SK-MEL-5 (cell line): ENCODE measurements at places on chromosomes 11 and 22. TPM values are rescaled to one million over a fixed set of nuclear protein-coding genes. Genes with fewer than 3 reads are reported as not detected.

Gene C22orf42
- total RNA-seq, result not detected in 2 replicates

Gene MYOD1
- not detected in 2 replicates for total RNA-seq

GRCh38 chr11:110147962-110148709 is 54.9 kb downstream of the ZC3H12C start:
- no peak for DNase-seq

- peak; percentile 75 for DNase-seq
Measured at GRCh38 chr11:20397281-20397680, 9.8 kb downstream of the PRMT3 start.

Gene SPDYC
- not detected in 2 replicates for total RNA-seq

- DNase-seq, result no peak
Measured at GRCh38 chr11:34604145-34604544, 16.7 kb upstream of the EHF start.

- no peak for DNase-seq
Measured at GRCh38 chr11:119672597-119672996, 56.4 kb downstream of the NECTIN1 start.

GRCh38 chr11:128517451-128518230 is 69.7 kb downstream of the ETS1 start:
- no peak for DNase-seq

Gene BLID
- 0.26 TPM in 1 of 2 replicates, not detected in the other for total RNA-seq
